Stimulated activated CD4-positive, alpha-beta T cell treated with anti-CD3 and anti-CD28 coated beads, Interleukin-4, amount 100 ng/mL, for 24 hours (primary cell): ENCODE measurements at places on chromosomes 2 and 18.

- no peak for DNase-seq
These were observed 117.9 kb downstream of the ARHGAP15 start for GRCh38 chr2:143246815-143247744.

DNA sequence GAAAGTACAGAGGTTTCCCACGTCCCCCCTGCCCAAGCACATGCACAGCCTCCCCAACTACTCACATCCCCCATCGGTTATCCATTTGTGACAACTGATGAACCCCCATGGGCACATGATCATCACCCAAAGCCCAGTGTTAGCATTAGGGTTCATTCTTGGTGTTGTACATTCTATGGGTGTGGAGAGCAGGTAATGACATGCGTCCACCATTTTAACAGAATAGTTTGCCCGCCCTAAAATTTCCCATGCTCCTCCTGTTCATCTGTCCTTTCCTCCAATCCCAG, 74.3 kb downstream of the LONRF2 start:
- DNase-seq: no peak

DNA sequence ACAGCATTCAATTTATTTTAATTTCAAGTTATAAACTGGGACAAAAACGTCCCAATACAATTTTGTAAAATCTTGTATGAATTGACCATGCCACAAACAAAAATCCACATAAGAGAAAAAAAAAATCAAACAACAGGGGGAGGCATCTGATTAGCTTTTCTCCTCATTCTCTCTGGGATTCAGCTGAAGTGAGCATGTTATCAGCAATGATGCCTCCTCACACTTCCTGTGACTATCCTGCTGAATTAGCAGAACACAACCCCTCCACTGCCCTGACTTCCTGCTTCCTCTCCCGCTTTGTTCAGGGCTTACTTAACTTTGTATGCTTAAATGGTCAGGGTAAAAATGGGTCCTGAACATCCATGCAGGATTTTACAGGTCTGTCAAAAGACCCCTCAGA, 132.2 kb upstream of the ITGB6 start:
- peak; percentile 20 for DNase-seq

GRCh38 chr2:165718610-165719210, 75.3 kb downstream of the GALNT3 start:
- no peak for DNase-seq

- peak; percentile 49 for DNase-seq
These were observed 22.9 kb downstream of the RBM43 start for GRCh38 chr2:151238527-151239487.

DNA sequence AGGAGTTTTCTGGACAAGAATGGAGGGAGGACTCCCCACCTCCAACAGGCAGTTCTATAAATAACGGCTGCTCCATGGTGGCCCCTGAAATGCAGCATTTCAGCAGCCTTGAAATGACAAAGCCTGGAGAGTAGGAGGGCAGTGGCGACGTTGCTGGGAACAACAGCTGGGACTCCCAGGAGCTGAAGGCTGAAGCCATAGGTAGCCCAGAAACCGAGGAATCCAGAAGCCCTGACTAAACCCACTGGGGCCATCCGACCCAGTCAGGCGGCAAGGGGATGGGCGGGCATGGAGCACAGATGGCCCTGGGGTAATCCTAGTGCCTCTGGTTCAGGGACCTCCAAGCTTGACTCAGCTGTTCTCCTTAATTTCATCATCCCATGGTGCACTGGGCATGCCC, 9.0 kb downstream of the PRKAG3 start:
- DNase-seq: no peak
